ENCODE measurements at places on chromosomes 1 and 21.

DNA sequence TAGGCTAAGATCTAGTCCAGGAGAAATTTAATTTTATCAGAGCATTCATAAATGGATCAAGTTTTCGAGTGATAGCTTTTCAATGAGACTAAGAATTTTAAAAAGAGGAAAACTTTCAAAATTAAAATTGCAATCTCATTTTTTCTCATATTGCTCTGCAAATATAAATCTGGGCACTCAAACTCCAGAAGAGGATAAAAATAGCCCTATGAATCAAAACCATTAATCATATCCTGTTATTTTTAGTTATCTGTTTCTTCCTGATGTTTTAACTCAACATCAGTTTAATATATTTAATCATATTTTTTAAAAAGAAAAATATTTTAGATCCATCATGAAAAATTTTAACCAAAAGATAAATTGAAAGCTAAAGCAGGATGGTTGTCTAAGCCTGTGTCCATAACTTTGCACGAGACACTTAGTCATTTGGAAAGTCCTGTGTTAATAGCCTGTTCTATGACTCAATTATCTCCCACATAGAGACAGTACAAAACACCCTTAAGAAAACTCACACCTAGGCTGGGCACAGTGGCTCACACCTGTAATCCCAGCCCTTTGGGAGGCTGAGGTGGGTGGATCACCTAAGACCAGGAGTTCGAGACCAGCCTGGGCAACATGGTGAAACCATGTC is 17.1 kb upstream of the PRRC2C start:
- DNase-seq, result no peak

GRCh38 chr1:8201331-8201861 is 116.5 kb upstream of the SLC45A1 start:
- DNase-seq, result peak; percentile 73

GRCh38 chr1:116585886-116586285 is 15.1 kb upstream of the CD58 start:
- no peak for DNase-seq

DNA sequence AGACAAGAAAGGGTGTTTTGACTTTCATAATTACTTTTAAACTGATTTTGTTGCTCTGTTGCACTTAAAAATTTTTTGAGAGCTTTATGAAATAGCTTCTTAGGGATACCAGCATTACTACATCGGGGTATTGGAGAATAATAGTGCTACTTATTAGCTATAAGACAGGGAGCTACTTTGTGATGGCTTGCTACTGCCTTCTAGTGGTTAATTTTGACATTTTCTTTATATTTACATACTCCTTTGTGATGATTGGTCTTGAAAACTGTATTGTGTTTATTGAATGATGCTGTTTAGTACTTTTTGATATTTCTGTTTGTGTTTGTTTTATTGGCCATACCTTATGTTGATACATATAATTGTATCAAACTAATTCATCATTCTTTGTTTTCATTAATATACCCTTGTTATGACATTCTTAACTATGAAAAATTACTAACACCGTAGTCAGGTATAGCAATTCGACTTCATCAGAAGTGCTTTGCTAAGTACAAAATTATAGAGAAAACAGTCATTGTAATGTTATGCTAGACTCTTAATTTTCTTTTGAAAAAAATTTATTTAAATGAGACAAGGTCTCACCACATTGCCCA is 85.5 kb downstream of the CLIC4 start:
- peak; percentile 42 for DNase-seq

GRCh38 chr21:42474043-42474831 is 21.8 kb downstream of the RSPH1 start:
- peak; percentile 71 for DNase-seq

GRCh38 chr1:22052115-22053016 is at the start of gene CDC42:
Gene CDC42, plus strand, starts transcription at chr1:22052709. Its CDS starts 25,770 bp downstream, at chr1:22078479.
- DNase-seq, result peak; percentile 98

- peak; percentile 80 for DNase-seq
These were observed 681 bp upstream of the VANGL2 start for GRCh38 chr1:160399544-160400222.

DNA sequence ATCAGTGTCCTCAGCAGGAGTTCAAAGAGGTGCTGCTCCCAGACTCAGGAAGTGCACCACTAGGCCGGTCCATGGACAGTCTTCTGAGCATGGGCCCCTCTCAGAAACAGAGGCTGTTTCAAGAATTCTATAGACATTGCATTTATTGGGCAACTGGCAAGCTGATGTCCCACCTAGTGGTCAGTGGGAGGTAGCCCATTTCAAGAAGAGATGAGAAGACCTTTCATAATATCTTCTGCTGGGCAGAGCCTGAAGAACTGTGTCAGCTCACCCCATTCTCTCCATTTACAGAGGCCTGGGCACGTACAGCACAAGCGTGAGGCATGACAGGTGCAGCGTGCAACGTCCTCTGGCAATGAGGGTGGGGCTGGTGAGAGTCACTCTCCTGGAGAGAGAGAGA is 216.0 kb downstream of the DYRK1A start:
- peak; percentile 58 for DNase-seq

DNA sequence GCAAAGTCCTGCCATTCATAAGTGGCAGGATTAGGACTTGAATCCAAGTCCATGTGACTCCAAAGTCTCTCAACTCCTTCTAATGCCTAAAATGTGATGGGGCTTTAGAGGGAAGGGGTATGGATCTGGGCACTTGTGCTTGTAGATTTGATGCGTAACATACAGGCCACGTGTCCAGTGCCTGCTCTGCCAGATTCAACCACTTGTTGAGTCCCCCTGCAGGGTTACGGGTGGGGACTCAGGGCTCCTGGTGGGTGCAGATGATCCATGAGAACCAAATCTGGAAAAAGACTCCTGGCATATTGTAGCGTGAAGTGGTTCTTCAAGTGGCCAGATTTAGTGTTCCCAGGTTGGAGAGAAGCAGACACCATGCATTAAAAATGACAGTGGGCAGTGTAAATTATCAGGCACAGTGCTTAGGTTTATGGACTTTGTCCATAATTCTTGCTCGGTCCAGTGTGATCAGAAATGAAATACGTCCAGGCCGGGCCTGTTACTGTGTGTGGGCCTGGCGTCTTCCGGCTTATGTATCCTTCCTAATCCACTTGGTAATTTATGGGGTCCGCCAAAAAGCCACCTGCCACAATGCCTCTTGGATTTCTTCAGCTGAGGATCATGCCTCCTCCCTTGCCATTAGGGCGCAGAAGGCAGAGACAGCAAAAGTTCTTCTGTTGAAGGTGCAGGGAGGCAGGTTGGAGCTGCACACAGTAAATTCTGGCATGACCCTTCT is 51.2 kb upstream of the LRP8 start:
- DNase-seq, result peak; percentile 7

GRCh38 chr1:68294367-68295066 is 62.2 kb upstream of the WLS start:
- DNase-seq, result no peak

- no peak for DNase-seq
These were observed 327 bp downstream of the LRRC40 start for GRCh38 chr1:70205071-70205433.

DNA sequence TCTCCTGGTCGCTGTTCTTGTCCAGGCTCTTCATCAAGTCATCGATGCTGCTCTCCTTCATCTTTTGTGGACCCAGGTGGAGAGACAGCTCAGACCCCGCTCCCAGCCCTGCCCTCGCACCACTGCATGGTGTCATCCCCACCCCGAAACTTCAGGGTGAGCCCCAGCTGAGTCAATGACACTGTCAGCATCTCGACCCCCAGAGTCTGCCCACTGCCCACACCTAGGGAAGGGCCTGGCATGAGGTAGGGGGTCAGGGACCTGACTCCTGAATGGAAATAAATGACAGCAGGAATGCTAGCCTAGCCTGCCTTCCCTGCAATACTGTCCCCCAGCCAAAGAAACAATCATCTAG is 1.6 kb upstream of the S100A6 start:
- DNase-seq, result no peak

DNA sequence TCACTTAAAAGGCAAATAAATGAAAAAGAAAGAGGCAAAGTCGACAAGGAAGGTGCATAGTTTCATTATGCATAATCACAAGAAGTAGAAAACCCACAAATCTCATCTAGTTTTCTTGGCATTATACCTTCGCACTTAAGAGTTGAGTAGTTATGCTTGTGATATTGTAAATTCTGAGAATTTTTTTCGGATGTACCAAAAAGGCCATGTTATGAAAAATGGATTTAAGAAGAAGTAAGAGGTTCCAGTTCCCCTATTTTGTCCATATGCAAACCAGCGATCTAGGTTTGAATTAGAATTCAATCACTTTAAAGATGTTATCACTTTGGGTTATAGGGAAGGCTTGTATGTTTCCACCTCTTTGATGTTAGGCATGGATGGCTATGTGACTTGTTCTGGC is 7.9 kb upstream of the ERICH3 start:
- DNase-seq, result no peak

GRCh38 chr1:14826172-14826636 is 227.7 kb downstream of the KAZN start:
- no peak for DNase-seq

DNA sequence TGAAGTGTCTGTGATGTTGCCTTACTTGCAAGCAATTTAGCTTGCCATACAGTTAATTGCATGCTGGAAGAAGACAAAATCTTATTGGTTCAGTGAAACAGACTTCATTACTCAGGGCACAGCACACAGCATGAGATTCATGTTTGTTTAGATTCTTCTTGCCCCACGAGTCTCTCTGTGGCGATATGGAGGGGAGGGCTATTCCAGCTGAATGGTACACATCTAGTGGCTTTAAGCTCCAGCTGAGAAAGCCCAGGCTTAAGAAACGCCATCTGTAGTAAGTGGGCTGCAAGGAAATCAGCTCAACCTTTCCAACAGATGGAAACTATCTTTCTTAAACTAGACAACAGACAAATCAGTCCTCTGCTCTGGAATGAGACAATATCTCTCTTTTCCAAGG is 1022.0 kb downstream of the NCAM2 start:
- peak; percentile 1 for DNase-seq

DNA sequence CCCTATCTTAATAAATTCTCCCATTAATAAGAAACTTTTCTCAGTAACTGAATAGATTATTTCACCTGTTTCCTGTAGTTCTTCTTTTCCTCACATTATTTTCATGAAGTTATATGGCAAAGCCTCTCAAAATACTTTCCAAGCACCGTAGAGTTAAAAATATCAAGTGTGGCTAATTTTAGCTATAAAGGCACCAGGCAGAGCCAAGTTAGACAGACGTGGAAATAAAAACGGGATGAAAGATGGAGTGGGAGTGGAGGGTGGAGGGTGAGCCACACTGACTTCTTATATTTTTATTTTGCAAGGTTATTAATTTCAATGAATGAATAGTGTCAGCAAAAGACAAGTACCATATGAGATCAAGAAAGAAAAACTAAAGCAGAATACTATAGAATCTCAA is 71.7 kb downstream of the ENAH start:
- no peak for DNase-seq

GRCh38 chr1:224390517-224390916 is 33.8 kb downstream of the CNIH4 start:
- DNase-seq, result no peak

DNA sequence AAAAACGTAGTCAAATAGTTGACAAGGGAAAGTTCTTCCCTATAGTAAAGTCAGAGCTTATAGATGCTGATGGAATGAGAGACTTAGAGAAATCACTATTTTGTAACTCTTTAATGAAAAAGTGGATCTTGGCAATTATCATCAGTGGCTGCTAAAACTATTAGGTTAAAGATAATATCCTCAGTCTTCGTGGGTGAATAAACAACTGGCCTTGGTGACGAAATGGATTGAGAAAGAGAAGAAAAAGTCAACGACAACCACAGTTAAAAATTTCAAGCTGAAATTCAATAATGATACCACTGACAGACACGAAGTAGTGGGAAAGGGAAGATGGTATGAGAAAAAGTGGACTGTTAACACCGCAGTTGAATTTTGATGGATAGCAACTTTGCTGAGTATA is 90.0 kb upstream of the GNG4 start:
- no peak for DNase-seq

DNA sequence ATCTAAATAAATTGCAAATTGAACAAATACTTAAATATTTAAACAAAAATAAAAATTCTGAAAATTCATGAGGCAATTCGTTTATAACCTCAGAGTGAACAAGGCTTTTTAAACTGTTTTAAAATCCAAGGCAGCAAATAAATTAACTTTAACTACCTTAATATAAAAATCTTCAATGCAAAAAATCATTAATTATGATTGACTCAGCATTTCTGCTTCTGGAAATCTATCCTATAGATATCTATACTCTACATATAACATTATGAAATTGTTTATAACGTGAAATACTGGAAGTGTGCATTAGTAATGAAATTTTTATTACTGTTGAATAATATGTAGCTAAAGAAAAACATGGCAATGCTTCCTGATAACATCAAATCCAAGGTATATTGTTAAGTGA is 92.4 kb downstream of the ADAMTS1 start:
- DNase-seq, result no peak

DNA sequence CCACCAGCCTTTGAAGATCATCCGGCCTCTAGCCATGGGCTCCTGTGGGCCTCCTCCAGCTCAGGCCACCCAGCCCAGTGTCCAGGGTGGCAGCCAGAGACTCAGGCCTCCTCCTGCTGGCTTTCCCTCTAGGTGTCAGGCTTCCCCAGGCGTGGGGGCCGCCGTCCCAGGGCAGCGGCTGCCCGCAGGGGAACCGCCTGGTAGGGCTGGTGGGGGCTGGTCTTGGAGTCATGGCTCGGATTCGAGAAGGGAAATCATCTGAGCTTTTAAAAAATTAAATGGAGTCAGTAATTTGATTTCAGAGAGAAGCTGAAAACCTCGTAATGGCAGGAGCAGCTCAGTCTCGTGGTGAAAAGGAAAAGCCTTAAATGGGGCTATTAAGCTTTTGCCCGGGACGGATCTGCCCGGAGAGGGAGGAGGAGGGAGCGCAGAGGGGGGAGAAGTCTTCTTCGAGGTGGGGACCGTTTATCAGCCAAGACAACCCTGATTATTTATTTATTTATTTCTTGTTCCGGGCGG is 66.4 kb upstream of the TARDBP start:
- peak; percentile 72 for DNase-seq

DNA sequence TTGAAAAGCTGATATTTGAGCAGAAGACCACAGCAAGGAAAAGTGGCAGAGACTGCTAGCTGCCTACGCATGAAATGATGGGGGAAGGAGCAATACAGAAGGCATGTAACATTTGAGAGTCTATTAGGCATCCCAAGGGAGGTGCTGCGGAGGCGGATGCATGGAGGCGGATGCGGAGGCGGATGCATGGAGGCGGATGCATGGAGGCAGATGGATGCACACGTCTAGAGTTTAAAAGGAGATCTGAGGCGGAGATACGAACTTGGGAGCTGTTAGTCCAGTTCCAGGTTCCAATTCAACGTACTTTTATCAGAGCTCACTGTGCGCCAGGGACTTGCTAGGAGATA is 744 bp upstream of the DDX20 start:
- DNase-seq, result peak; percentile 60

GRCh38 chr1:63317817-63318152 is 4.6 kb upstream of the FOXD3 start:
- no peak for DNase-seq

- no peak for DNase-seq
These were observed 5.8 kb upstream of the LCE6A start for GRCh38 chr1:152836870-152837269.

All from H7 (cell line).